NCI-H187 treated with DMSO at 0.1 percent for 48 hours (cell line): ENCODE measurements at places on chromosomes 5 and 9.

GRCh38 chr5:57695179-57695578, 212.6 kb upstream of the ACTBL2 start:
- DNase-seq: no peak

DNA sequence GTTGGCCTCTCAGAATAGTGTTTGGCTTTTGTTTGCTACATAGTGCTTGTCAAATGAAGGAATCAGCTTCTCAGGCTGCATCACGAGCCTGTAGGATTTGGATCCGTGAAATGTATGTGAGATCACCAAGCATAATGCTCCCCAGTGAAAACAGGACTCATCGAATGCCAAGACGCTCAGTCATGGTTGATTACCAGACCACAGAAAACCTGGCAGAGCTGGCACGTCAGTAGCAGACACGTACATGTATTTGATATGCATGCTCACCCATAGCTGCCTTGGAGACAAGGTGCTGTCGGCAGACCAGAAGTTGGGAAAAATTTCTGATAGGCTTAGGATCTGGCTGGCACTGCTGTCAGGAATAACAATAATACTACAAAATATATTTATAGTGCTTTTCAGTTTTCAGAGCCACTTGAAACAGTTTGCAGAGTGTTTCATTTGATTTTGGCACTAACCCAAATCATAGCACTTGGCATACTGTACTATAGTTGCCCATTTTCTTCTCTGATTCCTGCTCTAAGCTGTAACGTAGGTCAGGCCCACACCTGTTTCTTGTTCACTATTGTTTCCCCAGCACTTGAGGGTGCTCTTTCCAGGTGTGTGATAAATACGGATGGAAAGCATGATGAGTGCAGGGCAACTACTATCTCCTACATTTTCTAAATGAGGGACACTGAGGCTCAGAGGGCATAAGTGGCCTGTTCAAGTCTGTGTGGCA, 226.1 kb downstream of the NR3C1 start:
- DNase-seq: peak; percentile 97

GRCh38 chr9:126234681-126235335, 91.8 kb upstream of the MVB12B start:
- DNase-seq: no peak

DNA sequence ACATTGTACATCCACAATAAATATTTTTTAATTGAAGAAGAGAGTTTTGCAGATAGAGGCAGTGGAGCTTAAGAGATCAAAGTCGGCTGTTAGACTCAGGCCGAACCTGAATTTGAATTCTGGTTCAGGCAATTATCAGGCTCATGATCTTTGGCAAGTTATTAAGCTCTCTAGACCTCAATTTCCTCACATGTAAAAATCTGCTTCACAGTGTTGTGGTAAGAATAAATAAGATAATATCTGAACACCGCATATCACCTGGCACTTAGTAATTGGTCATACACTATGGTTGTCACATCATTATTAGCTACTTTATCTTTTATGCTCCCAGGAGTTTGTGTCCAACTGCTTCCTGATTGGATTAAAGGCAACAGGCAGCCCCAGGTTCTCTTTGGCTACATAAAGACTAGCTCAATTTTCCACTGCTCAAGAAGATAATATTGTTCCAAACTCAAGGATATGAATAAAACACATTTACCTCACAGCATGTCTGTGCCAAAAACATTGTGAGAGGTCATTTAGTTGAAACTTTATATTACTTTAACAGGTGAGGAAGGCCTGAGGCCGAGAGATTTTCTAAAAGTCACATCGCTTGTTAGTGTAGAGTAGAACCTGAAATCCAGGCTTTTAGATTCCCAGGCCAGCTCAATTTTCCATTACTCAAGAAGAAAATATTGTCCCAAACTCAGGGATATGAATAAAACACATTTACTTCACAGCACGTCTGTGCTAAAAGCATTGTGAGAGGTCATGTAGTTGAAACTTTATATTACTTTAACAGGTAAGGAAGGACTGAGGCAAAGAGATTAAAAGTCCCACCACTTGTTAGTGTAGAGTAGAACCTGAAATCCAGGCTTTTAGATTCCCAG, 289.2 kb upstream of the PTGER4 start:
- DNase-seq: no peak

GRCh38 chr5:13692172-13692571, 252.3 kb downstream of the DNAH5 start:
- DNase-seq: no peak

DNA sequence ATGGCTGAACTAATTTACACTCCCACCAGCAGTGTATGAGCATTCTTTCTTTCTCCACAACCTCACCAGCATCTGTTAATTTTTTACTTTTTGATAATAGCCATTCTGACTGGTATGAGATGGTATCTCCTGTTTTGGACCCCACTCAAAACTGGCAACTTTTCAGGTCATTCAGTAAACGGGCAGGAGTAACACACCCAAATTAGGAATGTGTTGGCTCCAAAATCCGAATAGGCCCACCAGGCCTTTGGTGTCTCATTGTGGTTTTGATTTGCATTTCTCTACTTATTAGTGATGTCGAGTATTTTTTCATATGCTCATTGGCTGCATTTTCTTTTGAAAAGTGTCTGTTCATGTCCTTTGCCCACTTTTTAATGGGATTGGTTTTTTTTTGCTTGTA, 517.1 kb downstream of the TMEM232 start:
- no peak for DNase-seq

- no peak for DNase-seq
These were observed 45.2 kb downstream of the ALG2 start for GRCh38 chr9:99176527-99177013.

- DNase-seq: no peak
These were observed 59.2 kb downstream of the PHAX start for GRCh38 chr5:126659805-126660482.

GRCh38 chr9:129989362-129989708, 53.7 kb downstream of the FNBP1 start:
- no peak for DNase-seq

- DNase-seq: no peak
These were observed 60.0 kb upstream of the IRX1 start for GRCh38 chr5:3535414-3536211.

- no peak for DNase-seq
These were observed 7.6 kb downstream of the IFNB1 start for GRCh38 chr9:21070171-21070571.

DNA sequence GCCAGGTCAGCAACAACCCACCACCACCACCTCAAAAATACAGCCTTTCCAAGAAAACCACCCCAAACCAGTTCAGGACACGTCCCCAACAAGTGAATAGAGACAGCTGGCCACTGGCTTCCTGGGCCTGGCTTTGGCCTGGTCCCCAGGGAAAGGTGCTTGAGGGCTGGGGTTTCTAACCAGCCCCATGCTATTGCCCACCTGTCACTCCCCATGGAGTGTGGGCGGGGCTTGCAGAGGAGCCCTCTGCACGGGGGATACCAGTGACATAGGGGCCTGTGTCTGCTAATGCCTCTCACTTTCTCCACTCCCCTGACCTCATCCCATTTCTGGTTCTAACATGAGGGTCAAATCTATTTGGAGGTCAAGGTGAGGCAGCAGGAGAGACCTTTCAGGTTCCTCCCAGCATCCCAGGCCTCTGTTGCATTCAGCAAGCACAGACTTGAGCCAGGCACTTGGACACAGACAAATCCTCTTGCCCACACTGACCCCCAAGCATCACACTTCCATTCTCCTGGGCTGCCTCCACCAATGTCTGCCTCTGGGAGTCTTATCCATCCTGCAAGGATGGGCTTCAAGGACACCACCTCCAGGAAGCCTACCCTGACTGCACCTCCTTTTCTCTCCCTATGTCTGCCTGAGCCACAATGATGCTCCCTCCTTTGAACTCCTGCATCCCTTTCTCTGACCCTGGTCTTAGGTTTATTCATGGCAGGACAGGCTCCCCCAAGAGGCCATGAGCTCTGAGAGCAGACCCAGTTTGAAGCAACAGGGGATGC, 16.1 kb upstream of the TTLL11 start:
- DNase-seq: no peak

DNA sequence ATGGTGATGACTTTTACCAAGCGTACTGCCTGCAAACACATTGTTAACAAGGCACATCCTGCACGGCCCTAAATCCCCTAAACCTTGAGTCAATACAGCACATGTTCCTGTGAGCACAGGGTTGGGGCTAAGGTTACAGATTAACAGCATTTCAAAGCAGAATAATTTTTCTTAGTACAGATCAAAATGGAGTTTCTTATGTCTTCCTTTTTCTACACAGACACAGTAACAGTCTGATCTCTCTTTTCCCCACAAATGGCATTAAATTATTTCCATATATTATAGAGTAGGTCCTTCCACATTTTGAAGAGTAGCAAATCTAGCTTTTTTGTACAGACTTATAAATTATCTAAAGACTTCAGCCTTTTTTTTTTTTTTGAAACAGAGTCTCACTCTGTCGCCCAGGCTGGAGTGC, 1.6 kb upstream of the TMEM141 start:
- DNase-seq: no peak

DNA sequence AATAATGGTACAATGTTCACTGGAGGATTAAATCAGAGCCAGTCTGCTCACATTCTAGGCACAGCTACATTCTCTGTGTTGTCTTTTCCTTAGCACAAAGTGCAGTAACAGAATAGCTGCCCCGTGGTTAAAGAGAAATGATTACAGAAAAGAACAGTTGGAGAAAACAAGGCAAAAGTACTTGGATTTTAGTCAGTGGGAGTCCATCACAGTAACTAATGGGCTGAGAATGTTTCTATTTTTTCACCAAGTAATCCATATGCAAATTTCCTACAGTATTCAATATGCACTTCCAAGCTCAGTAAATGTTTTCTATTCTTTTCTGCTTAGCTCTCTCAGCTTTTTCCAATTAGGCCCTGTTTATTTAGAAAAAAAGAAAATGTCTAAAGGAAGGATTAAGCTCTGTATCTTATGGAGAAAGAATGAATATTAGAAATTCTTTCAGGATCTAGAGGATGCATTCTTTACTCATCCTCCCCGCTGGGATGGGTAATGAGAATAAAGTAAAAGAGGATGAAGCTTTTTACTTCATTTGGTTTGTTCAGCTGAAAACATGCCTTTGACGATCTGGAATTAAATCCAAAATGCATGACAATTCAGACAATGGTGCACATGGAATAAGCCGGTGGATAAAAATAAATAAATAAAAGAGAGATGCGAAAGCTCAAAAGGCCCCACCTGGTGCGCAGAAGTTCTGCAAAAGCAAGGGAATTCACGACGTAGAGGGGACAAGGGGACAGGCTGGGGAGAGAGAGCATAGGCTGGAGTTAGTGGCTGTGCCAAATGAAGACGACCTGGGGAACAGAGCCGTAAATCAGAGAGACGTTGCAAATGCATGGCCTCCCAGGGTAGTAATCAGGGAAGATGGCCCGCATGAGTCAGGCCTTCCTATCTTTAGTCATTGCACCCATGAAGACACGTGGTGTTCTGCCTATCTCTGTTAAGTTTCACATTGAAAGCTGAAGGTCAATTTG, 345.2 kb downstream of the GLIS3 start:
- no peak for DNase-seq

DNA sequence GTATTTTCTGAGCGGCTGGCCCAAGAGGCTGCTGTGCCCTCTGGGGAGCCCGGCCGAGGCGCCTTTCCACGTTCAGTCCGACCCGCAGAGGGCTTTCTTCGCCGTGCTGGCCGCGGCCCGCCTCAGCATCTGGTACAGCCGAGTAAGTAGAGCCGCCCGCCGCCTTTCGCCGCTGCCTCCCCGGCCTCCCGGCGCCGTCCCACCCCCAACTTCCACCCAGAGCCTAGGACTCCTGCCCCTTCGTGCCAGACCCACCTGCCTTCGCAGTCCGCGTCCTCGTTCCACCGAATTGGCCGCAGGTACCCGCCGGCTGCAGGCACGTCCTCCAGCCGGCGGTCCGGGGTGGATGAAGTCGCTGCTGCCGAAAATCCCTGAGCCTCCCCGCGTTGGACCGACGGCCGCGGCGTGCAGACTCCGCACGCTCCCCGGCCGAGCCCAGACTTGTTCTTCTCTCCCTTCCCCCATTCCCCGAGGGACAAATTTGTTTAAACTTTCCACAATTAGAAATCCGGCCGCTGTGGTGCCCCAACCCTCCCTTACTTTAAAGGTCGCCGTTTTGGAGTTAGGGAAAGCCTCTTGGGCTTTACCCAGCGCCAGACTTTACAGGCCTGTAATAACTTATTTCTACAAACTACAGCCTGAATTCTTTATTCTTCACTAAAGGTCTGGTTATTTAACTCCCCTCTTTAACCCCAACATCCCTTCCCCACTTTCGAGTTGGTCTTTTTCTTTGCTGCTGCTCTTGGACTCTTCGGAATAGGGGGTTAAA, 589 bp downstream of the RIC1 start:
- DNase-seq: no peak

DNA sequence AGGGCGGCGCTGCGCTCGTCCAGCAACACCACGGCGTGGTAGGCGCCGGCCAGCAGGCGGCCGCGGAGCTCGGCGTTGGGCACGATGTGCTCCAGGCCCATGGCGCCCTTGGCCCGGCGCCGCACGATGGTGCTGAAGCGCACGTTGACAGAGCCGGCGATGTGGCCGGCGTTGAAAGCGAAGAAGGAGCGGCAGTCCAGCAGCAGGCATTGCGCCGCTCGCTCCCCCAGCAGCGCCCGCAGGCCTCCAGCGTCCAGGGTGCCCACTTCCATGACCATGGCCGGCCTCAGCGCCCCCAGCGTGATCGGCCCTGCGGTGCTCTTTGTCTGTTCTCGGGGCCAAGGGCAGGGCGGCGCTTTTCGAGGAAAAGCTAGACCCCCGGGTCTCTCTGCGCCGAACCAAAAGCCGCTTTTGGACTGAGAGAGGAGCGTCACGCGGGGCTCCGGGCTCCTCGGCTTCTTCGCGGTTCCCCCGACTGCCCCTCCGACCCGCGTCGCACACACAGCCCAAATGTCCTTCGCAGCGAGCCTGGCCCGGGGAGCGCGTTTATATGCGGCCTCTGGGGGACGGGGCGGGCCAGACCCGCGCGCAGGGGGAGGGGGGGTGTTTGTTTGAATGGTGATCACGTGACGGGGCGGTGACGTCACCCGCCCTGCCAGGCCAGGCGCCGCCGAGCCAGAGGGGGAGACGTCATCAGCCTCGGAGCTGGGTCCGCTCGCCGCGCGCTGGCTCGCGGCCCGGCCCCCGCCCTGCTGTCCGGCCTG, at the start of gene DUSP1:
TSS of gene DUSP1 (minus strand) at position 521 of the 764 bp plus-strand sequence. CDS start at position 278, 243 bp downstream.
- DNase-seq: peak; percentile 67

GRCh38 chr9:131297903-131298302, 8.4 kb downstream of the PLPP7 start:
- no peak for DNase-seq

- DNase-seq: no peak
These were observed 22.5 kb downstream of the RANBP3L start for GRCh38 chr5:36279054-36279698.

DNA sequence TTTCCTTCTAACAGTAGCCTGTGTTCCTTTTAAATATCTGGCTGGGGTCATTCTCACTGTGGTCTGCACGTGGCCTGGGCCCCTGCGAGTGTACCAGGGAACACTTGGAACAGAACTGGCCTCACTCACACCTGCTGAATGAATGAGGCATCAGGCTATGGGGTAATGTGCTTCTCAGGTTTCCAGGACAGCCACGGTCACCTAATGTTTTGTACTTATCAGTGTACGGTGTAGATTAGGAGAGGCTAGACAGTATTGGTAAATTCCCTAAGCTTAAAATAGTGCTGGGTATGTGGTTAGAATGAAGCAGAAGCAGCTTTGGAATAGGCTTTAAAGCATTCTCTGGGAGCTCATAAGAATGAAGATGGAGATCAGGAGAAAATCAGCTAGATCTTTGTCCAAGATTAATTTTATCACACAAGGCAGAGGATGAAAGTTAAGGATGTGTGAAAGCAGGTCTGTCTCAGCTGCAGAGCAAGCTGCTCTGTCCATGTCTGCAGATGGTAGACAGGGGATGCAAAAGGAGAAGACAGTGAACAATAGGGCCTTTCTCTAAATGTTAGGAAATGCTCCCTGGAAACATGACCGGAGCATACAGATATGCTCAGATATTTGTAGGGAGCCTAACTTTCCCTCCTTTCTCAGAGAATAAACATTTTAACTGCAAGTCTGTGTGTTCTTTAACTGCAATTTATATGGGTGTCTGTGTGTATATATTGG, 267.5 kb downstream of the NR3C1 start:
- DNase-seq: no peak
